ENCODE measurements at places on chromosomes 3 and 15.

DNA sequence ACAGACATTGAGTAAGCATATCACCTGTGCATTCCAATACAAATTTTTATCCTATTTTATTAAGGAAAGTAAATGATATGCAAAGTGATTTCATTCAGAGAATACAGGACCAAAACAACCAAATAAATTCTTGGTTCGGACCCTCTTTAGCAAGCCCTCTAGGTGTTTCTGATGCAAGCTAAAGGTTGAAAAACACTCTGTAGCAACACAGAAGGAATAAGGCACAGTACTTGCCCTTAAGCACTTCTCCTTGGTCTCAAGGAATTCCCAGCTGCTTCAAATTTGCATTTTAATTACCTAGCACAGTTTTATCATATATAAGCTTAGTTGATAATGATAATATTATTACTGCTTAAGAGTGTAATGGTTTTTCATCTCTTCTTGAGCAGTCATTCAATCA, 288.4 kb downstream of the KCNH8 start:
- no peak for DNase-seq

GRCh38 chr3:194488055-194488742, 1.4 kb upstream of the ATP13A3 start:
- peak; percentile 47 for DNase-seq

GRCh38 chr15:65785151-65785550, 6.9 kb downstream of the DENND4A start:
- DNase-seq: peak; percentile 32

DNA sequence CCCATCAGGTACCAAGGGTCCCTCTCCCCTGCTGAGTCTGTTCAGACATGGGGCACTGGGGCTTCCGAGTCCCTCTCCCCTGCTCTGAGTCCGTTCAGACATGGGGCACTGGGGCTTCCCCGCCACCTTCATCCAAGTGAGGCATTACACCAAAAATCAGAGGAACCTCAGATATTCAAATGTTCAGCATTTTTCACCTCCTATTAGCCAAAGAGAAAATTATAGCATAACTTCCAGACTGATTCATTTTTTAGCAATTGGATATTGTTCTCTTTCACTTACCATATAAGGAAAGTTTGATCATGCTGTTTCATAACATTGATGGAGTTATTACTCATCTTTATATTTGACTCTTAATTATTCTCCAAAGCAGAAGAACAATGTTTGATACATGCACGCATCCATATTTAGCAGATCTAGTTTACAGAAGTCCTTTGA, 213.9 kb downstream of the MTHFS start:
- DNase-seq: no peak

GRCh38 chr15:55937040-55937439, 56.4 kb downstream of the NEDD4 start:
- DNase-seq: no peak

DNA sequence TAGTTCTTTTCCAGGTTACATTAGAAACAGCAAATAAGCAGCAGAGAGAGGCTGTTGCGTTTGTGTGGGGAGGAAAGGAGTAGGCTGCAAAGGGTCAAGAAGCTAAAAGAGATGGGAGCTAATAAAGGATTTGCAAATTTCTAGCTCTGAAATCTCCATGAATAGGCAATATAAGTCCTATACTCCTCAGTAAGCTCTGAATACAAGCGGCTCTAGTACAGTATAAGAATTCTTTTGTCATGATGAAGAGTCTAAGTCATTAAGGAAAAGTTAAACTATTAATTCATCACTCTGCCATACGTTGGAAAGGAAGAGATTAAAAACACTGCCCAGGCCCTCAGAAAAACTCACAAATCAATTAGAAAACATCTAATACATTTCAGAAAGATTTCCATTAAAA, 59.3 kb downstream of the CEP152 start:
- no peak for DNase-seq

DNA sequence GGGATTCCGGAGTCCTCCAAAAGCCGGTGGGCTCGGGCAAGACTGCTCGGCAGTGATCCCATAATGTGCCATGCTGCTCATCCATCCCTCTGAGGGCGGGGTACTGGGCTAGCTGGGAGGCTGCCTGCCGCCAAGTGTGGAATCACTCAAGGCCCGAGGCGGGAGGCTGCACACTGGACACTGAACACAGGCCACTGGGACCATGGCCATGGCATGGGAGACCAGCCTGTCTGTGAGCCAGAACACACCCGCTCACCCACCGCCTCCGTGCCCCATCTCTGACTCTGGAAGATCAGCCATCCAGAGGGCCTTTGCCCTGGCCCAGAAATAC, 1.4 kb downstream of the C3orf22 start:
- no peak for DNase-seq

- DNase-seq: no peak
These were observed 16.4 kb downstream of the FBXO22 start for GRCh38 chr15:75920079-75920478.

DNA sequence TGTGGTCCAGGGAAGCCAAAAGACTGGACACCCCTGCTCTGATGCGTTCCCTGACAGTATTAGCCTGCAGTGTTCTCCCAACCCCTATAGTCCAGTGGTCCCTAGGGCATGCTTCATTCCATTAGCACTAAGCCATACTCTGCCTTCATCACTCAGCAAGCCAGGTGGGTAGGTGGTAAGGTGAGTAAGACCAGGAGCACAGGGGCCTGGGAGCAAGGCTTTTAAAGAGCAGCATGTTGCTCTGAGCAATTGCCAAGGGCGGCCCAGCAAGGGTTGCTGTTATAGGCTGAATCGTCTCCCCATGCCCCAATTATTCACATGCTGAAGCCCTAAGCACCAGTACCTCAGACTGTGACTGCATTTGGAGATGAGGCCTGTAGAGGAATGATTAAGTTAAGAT, 11.0 kb downstream of the CXCR6 start:
- DNase-seq: no peak

DNA sequence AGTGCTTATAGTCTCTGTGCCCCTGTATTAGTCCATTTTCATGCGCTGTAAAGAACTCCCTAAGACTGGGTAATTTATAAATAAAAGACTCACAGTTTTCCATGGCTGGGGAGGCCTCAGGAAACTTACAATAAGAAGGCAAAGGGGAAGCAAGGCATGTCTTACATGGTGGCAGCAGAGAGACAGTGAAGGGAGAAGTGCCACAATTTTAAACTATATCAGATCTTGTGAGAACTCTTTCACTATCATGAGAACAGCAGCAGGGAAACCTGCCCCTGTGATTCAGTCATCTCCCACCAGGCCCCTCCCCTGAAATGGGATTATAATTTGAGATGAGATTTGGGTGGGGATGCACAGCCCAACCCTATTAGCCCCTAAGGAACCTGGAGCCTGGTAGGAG, 243.2 kb downstream of the EDEM1 start:
- DNase-seq: no peak

DNA sequence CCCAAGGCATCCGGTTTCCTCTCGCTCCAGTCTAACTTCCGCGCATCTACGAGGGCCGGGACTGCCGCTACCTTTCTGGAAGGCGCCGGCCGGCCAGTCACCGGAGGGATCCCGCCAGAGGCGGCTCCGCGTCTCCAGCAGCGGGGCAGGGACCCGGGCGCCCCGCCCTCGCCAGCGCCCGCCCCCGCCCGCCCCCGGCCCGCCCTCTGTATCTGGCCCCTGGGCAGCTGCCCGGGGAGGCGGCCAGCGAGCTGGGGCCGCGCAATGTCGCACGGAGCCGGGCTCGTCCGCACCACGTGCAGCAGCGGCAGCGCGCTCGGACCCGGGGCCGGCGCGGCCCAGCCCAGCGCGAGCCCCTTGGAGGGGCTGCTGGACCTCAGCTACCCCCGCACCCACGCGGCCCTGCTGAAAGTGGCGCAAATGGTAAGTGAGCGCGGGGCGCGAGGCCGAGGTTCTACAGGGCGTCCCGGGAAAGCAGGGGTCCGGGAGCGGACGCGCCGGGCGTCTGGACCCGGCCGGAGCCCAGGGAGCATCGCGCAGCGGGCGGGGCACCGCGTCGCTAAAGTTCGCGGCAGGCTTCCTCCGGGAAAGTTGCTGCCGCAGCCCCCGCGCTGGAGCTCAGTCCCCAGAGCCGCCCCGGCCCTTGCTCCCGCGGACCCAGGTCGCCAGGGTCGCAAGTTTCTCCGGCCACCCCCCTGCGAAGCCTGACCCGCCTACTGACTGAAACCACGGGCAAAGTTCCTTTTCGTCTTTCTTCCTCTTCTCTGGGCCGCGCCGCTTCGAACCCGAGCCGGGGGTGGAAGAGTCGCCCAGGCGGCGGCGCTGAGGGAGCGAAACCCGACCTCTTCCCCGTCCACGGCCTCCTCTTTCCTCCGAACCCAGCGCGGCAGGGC, at the start of gene CMTM7:
CMTM7 (plus strand) TSS at position 211 of the 893 bp plus-strand sequence; CDS start at position 265, 54 bp downstream.
- peak; percentile 74 for DNase-seq

- no peak for DNase-seq
These were observed 11.9 kb downstream of the TAGLN3 start for GRCh38 chr3:112010636-112011035.

Measured in CD4-positive, alpha-beta T cell treated with Interleukin-17A for 4 hours (primary cell).